ENCODE measurements at places on chromosomes 12 and 14.

DNA sequence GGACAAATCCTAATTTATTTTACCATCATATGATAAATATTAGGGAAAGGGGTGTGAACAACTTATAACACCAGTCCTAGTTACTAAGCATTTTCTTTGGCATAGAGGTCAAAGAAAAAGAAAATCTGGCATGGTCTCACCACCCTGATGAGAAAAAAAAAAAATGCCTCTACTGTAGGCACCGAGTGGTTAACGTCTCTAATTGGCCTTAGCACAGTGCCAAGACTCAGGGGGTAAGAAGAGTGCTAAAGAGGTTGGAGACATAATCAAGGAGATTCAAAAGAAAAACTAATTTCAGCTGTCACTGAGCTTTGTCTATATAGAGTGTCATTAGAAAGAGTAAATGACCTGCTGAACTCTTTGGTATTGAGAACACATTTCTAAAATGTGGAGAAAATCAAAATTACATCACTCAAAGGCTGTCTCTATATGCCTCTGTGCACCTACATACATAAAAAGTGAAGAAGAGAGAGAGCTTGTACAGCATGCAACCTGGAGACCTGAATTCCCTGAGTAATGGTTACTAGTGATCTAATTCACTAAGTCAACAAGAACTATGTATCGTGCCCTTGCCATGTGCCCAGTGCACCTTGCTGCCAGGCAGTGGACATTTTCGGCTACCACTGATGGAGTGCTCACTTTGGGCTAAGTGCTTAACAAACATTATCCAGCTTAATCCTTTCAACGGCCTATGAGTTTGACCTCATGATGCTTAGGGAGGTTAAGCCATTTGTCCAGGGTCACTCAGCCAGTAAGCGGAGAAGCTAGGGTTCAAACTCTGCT lies 113.8 kb upstream of the G2E3 start:
- no peak for DNase-seq

DNA sequence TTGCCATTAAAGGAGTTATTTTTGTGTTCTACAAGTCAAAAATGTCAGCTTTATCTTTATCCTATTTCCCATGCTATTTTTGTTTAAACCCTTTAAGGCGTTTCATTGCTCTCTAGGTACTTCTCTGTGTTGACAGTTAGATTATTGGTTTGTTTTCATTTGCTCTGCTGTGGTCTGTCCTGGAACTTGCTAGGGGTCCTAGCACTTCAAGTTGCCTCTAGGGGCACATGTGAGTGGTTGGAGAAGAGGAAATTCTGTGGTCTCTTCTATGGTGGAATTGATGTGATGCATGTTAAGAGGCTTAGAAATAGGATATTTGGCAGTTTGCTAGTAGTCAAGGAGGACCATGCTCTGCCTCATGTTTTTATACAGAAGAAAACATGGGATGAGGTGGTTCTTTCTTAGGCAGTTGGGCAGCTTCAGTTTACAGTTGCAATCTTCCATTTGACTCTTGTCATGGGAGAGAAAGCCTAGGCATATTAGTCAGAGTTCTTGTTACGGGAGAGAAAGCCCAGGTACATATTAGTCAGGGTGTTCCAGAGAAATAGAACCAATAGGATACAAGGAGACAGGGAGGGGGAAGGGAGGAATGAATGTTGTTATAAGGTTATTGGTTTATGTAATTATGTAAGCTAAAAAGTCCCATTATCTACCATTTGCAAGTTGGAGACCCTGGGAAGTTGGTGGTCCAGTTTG lies 14.4 kb downstream of the TTLL5 start:
- no peak for DNase-seq

DNA sequence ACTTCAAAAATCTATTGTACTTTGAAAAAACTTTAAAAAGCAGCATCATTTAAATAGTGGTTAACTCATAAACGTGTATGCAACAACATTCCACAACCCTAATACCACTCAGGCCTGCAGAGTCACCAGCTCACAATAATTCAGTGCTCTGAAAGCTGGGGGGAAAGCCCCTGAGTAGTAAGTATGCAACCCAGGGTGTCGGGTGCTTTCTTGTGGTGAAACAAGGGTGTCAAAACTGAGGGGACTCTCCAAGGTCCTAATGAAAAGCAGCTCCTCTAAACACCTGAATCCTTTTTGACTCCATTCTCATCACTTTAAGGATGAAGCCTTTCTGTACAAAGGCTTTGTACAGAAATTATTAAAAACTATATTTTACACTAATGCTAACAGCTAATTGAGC lies 33.7 kb downstream of the FGFR1OP2 start:
- no peak for DNase-seq

DNA sequence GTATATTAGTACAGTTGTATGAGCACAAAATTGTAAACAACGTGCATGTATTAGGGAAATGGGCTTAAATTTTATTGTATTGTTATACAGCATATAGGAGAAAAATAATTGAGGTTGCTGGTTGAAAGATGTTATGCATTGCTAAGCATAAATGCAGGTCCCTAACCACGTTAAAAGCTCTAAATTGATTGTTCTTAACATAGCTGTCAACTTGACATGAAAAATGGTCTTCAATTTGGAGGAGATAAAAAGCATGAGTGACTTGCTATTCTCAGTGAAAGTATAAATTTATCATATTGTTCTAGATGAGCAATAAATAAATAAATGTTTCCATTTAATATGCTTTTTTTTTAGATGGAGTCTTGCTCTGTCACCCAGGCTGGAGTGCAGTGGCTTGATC lies 506.6 kb upstream of the ATXN7L3B start:
- no peak for DNase-seq

GRCh38 chr14:77878783-77879182 lies 78.9 kb downstream of the ADCK1 start:
- no peak for DNase-seq

DNA sequence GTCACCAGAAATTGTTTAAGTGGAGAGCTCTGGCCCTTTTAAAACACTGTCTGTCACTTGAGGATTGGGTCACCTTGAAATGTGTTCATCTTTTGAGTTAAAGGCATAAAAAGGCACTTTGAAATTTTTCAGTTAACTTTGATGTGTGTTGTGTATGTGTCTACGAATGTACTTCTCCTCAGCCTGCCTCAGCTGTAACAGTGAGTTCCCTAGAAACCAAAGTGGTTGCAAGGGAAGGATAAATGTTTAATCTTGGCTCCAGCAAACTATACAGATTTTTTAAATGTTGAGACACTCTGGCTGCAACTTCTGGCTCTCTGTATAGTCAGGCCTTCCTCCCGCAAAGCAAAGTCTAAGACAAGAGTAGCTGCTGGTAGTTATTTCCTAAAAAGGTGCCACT lies 8.3 kb downstream of the DERA start:
- no peak for DNase-seq

DNA sequence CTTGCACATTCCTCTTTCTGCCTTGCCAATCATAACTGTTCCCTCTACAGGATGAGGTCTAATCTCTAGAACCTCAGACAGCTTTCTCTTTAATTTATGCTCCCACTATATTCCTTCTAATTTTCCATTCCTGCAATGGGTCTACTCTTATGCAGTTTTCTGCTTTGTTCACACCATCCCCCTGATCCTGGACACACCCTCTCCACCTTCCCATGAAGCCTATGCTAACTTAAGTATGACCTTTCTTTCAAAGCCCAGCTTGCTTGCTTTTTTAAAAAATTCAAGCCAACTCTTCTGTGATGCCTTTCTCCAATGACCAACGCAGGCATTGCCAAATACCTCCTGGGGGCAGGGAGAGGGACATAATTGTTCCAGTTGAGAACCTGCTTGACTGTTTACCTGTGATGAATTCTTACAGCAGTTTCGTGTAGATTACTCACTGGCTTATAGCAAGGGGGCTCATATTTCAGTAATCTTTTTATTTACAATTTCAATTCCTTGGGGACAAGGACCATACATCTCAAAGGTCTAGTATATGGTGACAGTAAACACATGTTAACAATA lies 7.8 kb downstream of the SLC38A1 start:
- no peak for DNase-seq

DNA sequence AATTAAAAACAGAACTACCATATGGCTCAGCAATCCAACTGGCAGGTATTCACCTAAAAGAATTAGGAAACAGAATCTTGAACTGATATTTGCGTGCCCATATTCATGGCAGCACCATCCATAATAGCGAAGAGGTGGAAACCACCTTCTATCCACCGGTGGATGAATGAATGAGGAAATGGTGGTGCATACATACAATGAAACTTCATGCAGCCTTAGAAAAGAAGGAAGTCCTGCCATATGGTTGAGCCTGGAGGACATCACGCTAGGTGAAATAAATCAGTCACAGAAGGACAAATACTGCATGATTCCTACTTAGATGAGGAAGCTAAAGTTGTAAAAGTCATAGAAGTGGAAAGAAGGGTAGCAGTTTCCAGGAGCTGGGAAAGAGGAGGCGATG lies 6.6 kb downstream of the TCL1A start:
- DNase-seq = no peak

DNA sequence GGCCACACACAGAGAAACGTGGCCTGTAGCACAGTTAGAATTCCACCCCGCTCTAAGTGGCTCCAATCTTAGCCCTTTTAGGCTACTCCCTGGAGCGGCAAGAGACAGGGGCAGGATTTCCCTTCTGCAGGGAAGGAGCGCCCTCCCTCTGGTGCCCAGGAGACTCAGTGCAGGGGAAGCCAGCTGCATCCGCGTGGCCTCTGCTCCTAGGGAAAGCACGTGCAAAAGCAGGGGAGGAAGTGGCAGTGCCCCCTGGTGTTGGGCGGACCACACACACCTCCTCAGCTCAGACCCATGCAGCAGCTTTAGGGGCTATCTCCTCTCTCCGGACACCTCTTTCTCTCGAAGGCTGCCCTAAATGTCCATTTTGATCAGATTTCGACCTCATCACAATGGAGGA lies 50.0 kb downstream of the SPRING1 start:
- no peak for DNase-seq

DNA sequence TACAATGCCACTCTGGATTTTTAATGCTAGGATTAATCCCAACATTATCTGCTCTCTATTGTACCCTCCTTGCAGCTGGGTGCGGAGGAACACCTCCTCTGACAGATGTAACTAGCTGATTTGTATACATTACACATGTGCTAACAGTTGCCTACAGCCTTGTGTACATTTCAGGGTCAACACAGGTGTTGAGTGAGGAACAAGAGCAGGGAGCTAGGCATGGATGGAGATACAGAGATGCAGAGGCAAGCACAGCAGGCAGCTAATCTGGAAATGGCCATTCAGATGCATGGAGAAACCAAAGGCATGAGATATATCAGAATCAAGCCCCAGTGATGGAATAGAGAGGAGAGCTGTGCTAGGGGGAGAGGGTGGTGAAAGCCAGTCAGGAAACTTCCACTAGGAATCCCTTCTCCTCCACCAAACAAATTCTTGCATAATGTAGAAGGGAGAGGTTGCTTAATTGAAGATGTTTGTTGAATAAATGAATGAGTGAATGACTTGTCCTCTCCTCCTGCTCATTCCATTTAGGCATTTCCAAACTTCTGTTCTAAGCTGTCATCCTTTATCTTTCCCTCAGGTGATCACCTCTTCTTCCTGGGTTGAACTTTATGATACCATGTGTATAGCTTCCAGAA lies 313.2 kb downstream of the ATP23 start:
- DNase-seq = no peak

DNA sequence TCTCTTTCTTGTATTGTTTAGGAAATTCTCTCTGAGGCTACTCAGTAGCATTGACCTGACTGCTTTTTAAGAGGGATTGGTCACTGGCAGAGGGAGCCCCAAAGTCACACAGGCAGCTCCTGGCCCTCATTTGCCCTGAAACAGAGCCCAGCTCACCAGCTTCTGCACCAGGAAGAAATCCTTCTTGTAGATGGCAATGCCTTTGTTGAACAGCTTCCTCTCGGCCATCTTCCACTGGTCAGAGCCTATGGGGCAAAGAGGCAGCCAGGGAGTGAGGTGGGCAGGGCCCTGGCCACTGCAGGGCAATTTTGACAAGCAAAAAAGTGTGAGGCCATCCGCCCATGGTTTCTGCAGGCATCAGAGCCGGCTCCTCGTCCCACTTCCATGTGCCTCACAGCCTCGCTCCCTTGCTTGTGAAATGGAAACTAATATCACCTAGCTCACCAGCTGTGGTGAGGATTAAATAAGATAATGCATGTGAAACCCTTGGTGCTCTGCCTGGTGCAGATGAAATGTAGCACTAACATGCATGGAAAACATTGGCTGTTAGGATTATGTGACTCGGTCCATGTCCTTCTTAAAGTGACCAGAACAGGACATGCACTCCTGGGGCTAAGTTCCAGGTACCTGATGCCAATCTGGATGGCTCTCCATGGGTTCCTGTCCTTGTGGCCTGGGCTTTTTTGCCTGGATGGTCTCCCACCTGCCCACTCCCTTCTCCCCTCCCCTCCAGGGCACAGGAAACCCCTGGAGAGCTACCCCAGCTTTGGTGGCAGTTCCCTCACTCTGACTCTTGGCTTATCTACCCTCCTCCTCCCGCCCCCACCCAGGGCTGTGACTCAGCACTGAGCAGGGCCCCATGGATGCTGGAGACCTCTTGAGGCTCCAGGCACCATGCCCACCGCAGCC lies 11.2 kb upstream of the PNMA1 start:
- no peak for DNase-seq

DNA sequence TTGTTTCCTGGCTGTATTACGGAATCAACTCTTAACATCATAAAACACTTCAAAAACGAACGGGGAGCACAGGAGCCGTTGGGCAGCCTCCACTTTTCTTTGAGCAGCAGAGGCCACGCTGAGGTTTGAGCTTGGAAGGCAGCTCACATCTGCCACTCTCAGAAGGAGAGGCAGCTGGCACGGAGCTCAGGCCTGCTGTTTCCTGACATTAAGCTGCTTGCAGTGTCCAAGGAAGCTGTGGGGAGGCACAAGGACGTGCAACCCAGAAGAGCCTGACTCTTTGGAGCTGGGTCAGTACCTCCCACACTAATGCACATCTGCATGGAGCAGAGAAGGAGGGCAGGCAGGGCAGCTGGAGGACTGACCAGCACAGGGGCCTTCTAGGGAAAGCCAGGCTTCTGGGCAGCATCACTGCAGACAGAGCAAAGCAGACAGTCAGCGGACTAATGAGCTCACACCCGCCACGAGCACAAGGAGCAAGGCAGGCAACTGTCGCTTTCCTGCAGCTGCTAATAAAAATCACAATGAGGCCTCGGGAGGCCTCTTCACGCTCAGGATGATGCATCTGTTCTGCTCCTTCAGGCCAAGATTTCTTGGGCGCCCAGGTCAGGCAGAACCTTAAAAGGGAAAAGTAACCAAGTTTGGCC lies 211.1 kb downstream of the GLT1D1 start:
- DNase-seq = no peak

DNA sequence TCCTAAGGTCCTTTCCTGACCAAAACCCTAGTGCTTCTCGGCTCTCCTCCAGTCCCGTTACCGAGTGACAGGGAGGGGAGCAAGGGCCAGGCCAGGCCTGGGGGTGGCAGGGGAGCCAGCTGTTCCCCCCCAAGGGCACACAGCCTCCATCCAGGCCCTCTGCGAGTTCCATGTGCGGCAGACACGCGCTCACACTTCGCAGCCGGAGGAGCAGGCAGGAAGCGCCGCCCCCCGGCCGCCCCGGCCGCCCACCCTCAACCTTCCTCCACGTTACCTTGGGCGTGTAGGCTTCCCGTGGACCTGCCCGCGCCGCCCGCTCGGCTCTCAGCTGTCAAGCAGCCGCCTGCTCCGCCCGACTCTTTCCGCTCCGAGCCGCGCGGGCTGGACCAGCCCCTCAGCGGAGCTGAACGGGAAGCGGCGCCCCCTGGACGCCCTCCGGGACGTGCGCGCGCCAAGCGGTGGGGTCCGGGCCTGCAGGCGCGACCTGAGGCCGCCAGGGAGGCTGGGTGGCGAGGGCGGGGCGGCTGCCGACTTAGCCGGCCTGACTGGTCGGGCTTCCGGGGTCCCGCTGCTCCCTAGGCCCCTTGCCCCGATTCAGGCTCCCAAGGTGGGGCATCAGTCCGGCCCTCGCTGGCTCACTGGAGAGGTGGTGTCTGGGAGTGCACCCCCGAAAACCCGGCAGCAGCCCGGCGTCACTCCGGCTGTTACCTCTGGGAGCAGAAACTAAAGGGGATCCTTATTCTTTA lies at the start of gene CRACR2A:
Gene CRACR2A, minus strand, starts transcription at position 369 of the 746 bp plus-strand sequence. CDS start 56,110 bp downstream, outside the sequence.
- DNase-seq = peak; percentile 4
